ENCODE measurements at places on chromosomes 5 and 9.
A peak's percentile ranks its signal among the peaks of the same experiment; 100 is the strongest.

DNA sequence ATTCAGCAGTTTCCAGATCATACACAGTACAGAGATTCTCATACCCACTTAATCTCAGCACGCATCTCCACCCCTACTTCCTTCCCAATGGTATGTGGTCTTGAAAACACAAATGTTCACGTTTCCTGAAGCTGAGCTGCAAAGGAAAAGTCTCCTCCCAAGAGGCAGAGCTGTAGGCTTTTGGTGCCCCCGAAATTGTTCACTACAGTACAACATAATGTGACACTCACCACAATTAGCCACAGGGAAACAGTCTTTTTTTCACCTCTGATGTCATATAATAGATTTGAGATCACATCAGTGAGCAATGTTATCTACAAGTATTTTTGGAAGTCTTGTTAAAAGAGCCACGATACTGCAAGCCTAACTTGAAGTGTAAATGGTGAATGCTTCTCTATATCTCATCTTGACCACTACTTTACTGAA lies 40.2 kb downstream of the NFIB start:
- DNase-seq = no peak

DNA sequence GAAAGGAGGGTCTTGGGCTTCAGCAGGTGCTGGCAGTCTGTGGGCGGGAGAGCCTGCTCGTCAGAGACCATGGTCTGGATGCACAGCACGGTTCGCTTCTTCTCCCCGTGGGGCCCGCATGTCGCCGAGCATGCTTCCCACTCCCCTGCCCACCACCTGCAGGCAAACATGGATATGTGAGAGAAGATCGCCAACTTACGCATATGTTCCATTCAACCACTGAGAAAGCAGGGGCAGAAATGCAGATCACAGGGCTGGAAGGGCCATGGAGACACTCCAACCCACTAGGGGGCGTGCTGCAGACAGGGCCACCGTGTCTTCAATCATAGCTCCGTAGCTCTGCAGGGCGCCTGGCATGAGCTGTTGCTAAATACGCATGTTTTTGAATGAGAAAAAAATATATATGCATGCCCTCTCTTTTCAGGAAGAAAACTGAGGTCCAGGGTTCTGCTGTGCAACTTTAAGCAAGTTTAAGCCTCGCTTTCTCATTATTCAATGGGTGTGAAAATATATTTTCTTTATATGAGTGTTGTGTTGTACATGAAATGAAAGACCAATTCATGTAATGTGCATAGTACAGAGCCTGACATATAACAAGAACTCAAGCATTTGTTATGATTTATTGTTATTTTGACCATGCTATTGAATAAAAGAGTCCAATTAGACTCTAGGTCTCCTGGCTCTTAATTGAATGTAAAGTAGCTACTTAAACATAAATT lies 148.0 kb downstream of the TARS1 start:
- DNase-seq = no peak

DNA sequence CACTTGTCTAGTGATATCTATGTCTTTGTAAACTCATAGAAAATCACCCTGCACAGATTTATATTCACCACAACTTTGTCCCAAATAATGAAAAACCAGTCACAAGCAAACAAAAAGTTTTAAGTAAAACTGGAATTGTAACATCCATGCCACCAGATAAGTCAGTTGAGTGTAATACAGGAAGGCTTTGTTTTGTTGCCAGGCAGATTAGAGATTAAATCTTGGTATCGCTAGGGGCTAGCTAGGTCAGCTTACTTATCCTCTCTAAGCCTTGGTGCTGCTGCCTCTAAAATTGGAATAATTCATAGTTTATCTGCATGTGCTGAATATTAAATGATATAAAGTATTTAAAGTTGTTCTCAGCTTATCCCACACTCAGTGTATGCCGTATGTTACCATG lies 1062.5 kb downstream of the CDH9 start:
- DNase-seq = no peak

- no peak for DNase-seq
Observed at GRCh38 chr9:89218040-89218928, 39.7 kb upstream of the SHC3 start.

- DNase-seq = peak; percentile 9
Observed at GRCh38 chr5:132557478-132558172, 848 bp downstream of the RAD50 start.

DNA sequence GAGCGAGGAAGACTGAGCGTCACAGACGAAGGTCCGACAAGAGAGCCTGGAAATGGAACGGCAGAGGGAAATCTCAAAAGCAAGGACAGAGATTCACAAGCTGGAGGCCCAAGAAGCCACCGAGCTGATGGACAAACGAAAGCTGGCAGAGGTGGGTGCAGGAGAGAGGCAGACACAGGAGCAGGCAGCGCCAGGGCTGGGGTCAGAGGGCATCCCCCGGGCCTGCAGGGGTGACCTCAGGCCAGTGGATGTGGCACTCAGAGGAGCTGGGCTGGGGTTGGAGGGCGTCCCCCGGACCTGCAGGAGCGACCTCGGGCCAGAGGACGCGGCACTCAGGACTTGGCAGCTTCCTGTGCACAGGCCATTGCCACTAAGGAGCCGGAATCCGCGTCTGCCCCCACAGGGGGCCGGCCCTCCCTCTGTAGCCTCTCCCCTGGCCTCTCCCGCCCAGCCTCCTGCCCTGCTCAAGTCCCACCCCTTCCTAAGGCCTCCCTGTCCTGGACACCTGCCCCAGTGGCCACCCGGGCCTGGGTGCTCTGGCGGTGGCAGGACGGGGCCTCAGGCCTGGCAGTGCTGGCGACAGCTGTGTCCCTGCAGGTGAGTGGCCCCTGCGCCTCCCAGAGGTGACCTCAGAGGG lies 40.4 kb downstream of the EXD3 start:
- no peak for DNase-seq

GRCh38 chr5:62938927-62939326 lies 360.3 kb downstream of the LRRC70 start:
- no peak for DNase-seq

- no peak for DNase-seq
Observed at GRCh38 chr5:29054282-29054681, 2015.9 kb upstream of the CDH9 start.

DNA sequence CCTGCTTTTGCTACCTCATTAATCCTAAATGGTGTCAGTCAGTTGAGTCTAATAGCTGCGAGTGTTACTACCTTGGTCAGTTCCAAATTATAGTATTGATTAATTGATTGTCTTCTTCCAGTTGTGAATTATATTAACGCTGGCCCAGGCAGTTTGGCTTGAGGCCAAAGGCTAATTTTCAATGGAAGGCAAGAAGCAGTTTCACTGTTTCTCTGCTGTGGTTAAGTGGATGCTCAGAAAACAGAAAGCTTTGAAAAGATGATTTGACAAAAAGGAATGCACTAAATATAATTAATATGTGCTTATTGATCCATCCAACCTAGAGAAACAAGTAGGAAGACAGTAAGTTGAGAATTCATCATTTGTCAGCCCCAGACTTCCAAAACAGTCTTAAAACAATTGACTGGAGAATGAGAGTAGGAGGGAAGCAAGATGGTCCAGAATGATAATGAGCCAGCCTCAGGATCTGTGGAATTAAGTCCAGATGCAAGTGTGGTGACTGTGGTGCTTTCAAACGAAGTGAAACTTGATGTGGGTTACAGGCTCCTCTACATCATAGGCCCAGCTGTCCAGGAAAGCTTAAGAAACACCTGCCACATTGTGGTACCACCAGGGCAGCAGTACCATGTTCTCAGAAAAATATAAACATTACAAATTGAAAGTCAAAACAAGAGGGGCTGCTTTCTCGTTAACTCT lies 1371.0 kb upstream of the DMAC1 start:
- no peak for DNase-seq

DNA sequence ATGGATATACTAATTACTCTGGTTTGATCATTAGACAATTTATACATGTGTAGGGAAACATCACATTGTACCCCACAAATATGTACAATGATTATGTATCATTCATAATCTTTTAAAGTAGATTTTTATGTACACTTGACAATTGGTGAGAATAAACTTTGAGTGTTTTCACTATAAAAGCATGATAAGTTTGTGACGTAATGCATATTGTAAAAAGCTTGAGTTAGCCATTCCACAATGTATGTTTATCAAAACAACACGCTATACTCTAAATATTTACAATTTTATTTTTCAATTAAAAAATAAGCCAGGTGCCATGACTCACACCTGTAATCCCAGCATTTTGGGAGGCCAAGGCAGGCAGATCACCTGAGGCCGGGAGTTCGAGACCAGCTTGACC lies 360.1 kb upstream of the ITGA1 start:
- no peak for DNase-seq

GRCh38 chr9:88922091-88922490 lies 69.2 kb upstream of the S1PR3 start:
- DNase-seq = no peak

- no peak for DNase-seq
Observed at GRCh38 chr5:131976414-131977211, 31.1 kb upstream of the MEIKIN start.

DNA sequence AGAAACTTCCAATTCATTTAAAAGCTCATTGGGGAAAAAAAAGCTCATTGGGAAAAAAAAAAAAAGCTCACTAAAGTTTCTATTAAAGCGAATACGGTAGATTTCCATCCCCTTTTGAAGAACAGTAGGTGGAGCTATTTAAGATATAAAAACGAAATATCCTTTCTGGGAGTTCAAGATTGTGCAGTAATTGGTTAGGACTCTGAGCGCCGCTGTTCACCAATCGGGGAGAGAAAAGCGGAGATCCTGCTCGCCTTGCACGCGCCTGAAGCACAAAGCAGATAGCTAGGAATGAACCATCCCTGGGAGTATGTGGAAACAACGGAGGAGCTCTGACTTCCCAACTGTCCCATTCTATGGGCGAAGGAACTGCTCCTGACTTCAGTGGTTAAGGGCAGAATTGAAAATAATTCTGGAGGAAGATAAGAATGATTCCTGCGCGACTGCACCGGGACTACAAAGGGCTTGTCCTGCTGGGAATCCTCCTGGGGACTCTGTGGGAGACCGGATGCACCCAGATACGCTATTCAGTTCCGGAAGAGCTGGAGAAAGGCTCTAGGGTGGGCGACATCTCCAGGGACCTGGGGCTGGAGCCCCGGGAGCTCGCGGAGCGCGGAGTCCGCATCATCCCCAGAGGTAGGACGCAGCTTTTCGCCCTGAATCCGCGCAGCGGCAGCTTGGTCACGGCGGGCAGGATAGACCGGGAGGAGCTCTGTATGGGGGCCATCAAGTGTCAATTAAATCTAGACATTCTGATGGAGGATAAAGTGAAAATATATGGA lies at the start of gene PCDHGA12:
TSS of gene PCDHGA12 (plus strand) at position 176 of the 782 bp plus-strand sequence. CDS start at position 429, 253 bp downstream.
- DNase-seq = no peak

- no peak for DNase-seq
Observed at GRCh38 chr9:117616431-117616831, 87.8 kb upstream of the TLR4 start.

DNA sequence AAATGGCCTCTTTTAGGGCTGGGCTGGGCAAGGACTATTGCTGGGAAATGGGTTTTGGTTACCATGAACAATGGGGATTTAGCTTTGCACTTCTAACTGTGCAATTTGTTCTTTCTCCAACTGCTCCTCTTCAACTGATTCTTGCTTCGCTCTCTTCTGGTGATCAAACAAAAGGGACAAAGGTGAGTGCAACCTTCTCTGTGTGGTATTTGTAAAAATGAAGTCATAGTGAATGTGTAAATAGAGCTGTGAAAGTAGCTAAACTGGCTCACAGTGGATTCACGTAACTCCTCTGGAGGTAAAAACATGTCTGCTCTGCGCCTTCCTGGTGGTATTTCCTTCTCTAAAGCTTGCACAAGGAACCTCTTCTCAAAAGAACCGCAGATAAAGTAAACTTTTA lies 20.9 kb upstream of the SPINK14 start:
- DNase-seq = no peak

GRCh38 chr5:67166460-67167285 lies 29.9 kb downstream of the CD180 start:
- peak; percentile 39 for DNase-seq

- no peak for DNase-seq
Observed at GRCh38 chr9:114286146-114286679, 36.7 kb upstream of the ORM1 start.

DNA sequence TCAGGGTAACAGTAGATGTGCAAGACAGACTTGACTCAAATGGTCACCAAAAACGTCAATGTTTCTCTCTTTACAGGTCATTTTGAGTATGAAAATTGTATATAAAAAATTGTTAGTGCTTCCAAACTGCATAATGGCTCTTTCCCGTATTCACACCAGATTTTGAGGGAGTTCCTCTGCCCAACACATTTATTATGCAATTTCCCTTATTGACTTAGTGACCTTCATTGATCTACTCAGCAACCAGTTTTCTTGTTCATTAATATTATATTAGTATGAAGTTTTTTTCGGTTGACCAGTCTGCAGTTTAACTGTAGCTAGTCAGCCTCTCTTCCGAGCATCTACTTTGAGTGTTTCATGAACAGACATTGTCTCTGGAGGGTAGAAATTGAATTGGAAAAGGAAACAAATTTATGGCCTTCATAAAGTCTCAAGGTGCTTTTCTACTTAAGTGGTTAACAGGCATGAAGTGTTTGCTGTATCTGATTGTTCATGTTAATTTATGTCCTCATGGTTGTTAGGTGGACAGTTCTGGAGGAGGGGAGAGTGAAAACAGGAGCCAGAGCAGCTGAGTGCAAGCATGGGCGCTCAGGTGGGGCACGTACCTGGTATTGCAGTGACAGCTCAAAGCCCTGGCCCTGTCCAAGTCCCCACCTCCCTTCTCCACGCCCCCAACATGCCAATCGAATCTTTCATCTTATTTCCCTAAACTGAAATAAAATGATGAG lies 240.2 kb downstream of the RFK start:
- DNase-seq = no peak

DNA sequence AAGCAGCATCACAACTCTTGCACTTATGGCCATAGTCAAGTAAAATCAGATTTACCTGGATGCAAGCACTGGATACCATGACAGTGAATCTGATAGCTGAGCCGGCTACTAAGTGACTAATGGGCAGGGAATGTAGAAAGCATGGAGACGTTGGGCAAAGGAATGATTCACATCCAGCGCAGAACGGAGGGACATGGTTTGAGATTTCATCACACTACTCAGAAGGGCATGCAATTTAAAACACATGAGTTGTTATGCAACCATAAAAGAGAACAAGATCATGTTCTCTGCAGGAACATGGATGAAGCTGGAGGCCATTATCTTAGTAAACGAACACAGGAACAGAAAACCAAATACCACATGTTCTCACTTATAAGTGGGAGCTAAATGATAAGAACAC lies 169.1 kb upstream of the PIK3R1 start:
- DNase-seq = no peak

- no peak for DNase-seq
Observed at GRCh38 chr5:150352244-150353031, 5.1 kb upstream of the TCOF1 start.

GRCh38 chr5:131541071-131541470 lies 94.0 kb downstream of the RAPGEF6 start:
- DNase-seq = no peak

- DNase-seq = no peak
Observed at GRCh38 chr5:9490494-9491097, 55.3 kb downstream of the SEMA5A start.

GRCh38 chr9:131411719-131412681 lies 18.1 kb downstream of the PRRC2B start:
- DNase-seq = no peak

GRCh38 chr5:155878991-155879575 lies 447.9 kb upstream of the SGCD start:
- DNase-seq = no peak

GRCh38 chr5:99032234-99033013 lies 103.6 kb upstream of the CHD1 start:
- no peak for DNase-seq

- no peak for DNase-seq
Observed at GRCh38 chr9:84703793-84704192, 34.3 kb downstream of the NTRK2 start.

Data from effector CD4-positive, alpha-beta T cell (primary cell).